ENCODE measurements at places on chromosomes 2 and 18.
A peak's percentile ranks its signal among the peaks of the same experiment; 100 is the strongest.

GRCh38 chr2:17036361-17036760 lies 370.7 kb upstream of the CYRIA start:
- no peak for DNase-seq

GRCh38 chr2:95038635-95039298 lies 13.3 kb downstream of the MAL start:
- no peak for DNase-seq

DNA sequence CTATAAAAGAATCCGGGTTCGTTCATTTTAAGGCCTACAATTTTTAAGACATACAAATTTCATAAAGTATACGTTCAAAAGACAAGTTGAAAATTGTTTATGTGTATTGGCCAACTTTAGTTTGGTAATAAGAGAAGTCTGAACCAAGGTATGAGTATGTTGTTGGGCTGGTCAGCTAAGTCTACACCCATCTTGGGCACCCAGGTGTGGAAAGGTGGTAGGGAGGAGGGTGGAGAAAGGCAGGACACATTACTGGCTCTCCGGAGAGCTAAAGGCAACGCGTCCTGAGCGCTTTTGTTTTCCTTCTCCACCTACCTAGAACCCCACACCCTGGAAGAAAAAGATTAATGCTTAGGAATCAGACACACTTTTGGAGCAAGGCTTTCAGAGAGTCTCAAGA lies 899 bp upstream of the PELI1 start:
- no peak for DNase-seq

GRCh38 chr18:46261799-46262198 lies 157.6 kb downstream of the HAUS1 start:
- DNase-seq: peak; percentile 69

- peak; percentile 85 for DNase-seq
Observed at GRCh38 chr2:10329880-10330699, 27.4 kb downstream of the HPCAL1 start.

DNA sequence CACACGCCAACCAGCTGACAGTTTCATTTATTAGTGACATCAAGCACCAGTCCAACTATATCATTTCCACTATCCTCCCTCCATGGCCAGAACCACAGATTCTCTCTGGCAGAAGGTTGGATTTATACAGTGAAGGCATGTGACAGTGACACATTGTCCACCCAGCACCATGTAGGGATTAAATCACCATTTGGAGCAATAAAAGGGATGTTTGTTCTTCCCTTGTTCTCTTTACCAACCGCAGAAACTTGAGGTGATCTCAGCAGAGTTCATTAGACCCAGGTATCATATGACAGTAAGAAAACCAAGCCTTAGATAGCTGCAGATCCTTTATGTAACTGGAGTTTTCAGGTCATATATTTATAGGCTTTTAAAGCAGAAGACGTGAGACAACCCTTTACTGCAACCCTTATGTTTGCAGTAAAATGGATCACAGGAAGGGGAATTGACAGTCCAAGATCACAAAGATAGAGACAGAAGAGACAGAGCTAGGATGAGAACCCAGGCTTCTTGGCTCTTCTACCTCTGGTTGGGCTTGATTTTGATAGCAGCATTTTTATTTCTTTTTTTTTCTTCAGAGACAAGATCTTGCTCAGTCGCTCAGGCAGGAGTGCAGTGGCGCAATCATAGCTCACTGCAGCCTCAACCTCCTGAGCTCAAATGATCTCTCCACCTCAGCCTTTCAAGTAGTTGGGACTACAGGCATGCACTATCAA lies 80.1 kb downstream of the XDH start:
- DNase-seq: peak; percentile 43

- peak; percentile 83 for DNase-seq
Observed at GRCh38 chr2:160308915-160309314, 108.8 kb upstream of the ITGB6 start.

DNA sequence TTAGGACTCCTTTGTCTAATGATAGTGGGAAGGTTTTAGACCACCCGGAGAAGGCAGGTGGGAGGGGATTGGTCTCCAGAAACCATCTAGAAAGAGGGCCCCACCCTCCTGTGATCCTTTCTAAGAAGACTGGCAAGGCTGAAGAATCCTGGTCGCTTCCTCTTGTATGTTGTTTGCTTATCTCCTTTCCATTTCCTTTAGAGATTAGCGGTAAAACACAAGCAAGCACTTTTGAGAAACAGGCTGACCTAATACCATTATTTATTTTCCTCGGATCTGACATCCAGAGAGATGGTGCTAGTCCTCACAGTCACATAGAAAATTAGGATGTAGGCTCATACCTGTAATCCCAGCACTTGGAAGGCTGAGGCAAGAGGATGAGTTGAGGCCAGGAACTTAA lies 45.2 kb upstream of the SPRED2 start:
- DNase-seq: no peak

- DNase-seq: no peak
Observed at GRCh38 chr18:53997064-53997463, 227.4 kb downstream of the MBD2 start.

DNA sequence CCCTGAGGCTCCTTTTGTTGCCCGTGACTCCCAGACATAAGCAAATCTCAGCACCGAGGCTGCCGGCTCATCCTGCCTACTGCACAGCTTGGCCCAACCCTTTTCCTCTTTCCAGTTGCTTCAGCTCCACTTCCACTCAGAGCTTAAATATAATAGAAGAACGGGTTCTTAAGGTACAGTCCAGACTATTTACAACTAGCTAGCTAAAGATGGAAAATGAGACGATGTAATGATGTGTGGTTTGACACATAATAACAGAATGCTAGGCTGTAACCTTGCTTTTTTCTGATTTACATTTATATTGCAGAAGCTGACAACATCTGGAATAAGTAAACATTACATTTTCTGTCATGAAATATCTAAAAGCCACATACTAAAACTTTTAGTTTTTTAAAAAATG lies 26.9 kb upstream of the ATP9B start:
- DNase-seq: no peak

GRCh38 chr2:156309917-156310316 lies 22.6 kb downstream of the NR4A2 start:
- DNase-seq: no peak

GRCh38 chr2:64792995-64793639 lies 139.4 kb upstream of the SERTAD2 start:
- DNase-seq: no peak

DNA sequence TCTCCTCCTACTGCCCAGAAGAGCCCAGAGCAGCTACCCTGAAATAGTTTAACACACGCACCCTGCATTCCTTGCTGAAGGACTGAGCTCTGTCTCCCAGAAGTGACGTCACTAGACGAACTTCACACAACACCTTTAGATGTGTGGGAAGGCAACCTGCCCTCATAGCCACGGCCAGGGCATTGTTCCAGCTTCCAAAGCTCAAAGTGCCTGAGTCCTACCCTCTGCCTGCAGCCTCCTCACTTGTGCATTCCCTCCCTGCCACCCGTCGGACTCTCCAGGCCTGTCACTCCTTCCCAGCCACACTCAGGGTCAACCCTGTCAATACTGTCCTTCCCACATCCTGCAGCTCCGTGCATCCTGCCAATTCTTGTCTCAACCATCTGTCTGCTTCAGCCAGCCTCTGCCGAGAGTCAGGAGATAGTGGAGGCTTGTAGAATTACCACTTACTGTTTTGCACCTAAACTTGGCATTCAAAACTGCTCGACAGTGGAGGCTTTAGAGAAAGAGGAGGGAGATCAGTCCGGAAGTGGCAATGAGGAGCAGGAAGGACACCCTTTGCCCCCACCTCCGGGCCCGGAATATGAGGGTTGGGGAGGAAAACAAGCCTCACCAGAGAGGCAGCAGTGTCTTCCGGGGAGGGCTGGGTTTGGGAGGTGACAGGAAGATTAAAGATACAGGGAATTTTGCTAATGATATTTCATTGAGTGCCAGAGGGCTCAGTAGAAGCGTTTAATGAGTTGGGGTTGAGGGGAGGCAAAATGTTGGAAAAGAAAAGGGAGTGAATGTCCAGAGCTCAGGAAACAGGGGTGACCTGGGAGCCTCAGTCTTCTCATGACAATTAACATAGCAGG lies 72.3 kb upstream of the ATG16L1 start:
- DNase-seq: no peak

DNA sequence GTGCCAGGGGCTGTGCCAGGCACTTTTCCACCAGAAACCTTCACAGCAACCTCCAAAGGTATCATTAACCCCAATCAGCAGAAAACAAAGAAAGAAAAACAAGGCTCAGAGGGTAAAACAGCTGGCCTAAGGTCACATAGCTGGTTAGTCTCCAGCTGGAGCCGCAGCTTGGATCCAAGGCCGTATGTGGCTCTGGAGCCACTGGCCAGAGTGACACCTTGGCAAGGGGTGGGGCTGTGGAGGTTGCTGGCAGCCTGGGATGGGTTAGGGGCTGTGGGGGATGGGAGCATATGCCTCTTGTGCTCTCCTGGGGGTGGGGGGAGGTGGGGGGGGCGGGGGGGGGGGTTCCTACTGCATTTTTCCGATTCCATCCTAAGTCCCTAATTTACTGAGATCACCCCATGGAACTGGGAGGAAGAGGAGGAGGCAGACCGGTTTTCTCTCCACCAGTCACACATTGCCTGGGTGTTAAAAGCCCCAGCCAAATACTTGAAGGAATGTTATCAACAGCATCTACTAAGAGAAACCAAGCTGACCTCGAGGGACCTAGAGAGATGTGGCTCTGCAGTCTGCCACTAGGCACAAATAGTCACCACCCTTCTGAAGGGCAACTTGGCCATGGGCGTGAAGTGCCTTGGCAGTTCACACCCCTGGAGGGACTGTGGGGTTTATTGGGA lies 8.0 kb downstream of the HAAO start:
- DNase-seq: no peak

- no peak for DNase-seq
Observed at GRCh38 chr2:187446711-187447110, 1.3 kb downstream of the CALCRL start.

- DNase-seq: peak; percentile 88
Observed at GRCh38 chr2:40103163-40103562, 324.1 kb upstream of the THUMPD2 start.

Measured in renal cortical epithelial cell (primary cell).